ENCODE measurements at places on chromosomes 3 and 15.
A peak's percentile ranks its signal among the peaks of the same experiment; 100 is the strongest.

DNA sequence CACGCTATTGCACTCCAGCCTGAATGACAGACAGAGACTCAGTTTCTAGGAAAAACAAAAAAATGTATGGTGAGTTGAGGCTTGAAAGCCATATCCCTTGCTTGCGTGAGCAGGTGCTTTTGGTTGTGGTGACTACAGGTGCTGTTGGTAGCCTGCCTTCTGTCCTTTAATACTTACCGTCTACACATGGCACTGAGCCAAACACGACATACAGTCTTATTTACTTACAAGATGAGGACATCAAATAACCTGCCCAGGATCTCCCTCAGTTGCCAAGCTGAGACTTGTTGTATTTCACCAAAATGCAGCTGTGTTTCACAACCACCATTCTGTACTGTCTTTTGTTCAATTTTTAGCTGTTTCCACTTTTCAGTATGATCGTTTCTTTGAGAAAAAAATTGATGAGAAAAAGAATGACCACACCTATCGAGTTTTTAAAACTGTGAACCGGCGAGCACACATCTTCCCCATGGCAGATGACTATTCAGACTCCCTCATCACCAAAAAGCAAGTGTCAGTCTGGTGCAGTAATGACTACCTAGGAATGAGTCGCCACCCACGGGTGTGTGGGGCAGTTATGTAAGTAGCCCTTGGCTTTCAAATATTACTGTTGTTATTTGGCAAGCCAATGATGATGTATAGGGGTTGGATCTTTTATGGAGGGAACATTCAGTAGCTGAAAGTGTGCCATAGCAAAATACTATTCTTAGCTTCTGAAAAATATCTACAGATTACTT lies 6.5 kb downstream of the ALAS1 start:
- no peak for DNase-seq

- DNase-seq = no peak
Measured at GRCh38 chr3:73635254-73635653, 10.5 kb upstream of the PDZRN3 start.

- no peak for DNase-seq
Measured at GRCh38 chr3:100516232-100516631, 23.8 kb downstream of the TMEM45A start.

DNA sequence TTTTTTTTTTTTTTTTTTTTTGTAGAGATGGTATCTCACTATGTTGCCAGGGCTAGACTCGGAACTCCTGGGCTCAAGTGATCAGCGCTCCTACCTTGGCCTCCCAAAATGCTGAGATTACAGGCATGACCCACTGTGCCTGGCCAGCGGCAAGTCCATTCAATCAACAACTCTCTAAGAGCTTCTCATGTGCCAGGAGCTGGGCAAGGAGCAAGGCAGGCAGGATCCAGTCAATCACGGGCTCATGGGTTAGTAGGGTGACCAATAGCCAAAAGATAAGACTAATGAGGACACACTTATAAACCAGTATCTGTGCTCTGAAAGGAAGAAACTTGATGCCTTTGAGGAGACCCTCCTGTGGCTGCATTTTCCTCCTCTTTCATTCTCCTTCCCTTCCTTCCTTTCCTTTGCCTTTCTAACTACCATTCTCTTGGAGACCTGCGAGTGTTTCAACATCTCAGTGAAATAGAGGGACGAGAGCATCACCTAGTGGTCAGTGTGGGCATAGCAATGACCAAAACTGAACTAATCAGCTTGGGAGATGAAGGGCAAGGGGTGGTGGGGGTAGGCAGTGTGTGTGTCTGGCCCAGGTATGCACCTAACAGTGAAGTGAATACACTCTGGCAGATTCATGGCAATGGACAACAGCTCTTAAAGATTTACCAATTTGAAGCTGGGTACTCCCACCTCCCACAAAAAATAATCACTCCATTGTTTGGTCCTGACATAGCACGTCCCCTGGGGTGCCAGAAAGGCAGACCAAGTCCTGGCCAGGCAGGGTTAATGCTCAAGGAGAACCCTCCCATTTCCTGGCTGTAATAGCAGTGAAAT lies 6.3 kb downstream of the RPP25 start:
- peak; percentile 70 for DNase-seq

DNA sequence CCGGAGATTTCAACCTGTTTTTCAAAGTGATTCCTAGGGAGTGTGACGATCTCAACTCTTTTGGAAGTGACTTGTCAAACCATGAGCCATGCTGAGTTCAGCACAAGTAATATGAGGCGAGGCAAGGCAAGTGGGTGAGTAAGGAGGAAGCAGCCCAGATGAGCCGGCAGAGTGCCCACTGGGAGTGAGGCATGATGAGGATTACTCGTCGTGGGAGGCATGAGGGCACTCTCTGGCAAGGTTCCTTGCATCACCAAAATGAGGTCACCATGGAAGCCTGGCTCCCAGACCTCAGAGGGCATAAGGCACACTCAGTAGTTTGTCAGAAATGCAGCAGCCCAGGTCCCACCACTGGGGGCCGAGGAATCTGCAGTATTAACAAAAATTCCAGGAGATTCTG lies 636.1 kb downstream of the MAGI1 start:
- no peak for DNase-seq

GRCh38 chr15:40925495-40925862 lies 3.7 kb upstream of the DLL4 start:
- DNase-seq = no peak

DNA sequence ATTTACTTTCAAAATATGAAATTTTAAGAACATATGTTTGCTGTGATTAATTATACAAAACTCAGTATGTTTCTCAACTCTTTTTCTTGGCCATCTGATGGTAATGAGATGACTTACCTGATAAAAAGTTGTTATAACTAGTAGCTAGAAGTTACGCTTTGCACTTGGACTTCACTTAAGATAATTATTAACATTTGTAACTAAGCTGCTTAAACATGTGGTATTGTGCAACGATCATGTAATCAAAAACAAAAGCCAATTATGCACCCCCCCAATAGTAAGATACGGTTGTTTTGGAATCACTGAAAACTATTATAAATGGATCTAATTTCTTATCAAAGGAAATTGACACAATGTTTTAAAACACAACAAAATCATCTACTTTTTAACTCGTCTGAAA lies 342.9 kb downstream of the CNTN3 start:
- DNase-seq = no peak

DNA sequence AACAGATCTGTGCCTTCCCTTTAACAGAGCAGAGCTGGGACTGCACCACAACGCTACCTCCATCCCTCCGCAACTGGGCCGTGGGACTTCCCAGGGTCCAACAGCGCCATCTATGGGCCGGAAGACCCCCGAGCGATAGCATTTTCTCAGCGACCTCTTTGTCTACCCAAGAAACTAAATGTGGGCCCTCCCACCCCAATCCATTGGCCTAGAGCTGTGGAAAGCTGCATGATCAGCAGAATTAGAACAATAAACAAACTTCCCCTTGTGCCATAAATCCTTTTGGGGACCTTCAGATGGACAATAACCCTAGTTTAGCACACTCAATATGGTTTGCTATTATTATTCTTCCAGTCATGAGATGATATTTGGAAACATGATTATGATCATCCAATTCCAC lies 74.8 kb upstream of the NTRK3 start:
- no peak for DNase-seq

DNA sequence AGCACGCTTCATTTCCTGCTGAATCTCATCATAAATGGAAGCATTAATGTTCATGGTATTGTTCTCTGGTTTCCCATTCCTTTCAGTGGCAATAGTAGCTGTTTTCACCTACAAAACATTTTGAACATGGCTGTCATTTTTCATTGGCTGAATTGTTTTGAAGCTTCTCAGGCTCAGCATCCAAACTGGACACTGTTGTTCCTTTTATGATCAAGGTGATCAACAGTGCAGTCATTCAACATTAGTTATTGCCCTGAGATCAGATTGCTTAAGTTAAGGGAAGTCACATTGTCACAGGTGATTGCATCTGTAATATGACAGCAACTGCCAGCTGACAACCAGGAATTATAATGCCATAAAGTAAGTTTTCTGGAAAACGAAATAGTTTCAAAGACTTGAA lies 46.9 kb downstream of the SATB1 start:
- no peak for DNase-seq

- DNase-seq = no peak
Measured at GRCh38 chr15:74624020-74624602, 8.5 kb downstream of the CLK3 start.

DNA sequence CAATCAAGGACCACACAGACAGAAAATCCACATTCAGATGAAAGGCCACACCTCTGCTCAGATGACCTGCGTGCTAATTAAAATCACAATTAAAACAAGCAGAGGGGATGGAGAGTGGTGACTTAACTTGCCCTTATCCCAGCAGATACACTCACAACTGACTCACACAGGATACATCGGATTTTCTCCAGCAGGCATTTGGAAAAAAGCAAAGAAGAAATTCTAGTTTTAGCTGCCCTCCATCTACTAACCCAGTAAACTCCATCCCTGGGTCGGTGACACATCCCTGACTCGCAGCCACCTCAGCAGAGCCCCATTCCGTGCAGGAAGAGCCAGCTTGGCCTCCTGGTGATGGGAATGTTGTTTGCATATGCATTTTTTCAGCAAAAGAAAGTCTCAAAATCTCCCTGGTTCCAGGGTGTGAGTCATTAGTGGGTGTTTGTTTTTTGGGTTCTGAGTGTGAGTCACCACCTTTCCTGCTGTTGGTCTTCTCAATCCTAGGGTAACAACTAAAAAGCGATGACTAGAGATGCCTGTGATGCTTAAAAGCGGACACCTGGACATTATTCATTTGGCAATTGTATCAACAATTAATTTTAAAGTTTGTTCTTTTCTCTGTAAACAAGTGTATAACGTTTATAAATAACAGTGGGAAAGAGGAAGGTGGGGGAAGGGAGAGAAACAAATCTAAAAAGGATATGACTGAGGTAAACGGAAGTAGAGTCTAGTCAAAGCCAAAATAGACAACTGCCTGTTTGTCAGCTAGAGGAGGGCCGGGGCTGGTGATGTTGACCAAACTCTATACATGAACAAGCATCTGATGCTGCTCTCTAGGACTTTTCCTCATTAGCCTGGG lies 49.8 kb upstream of the SLC4A7 start:
- DNase-seq = peak; percentile 31

- no peak for DNase-seq
Measured at GRCh38 chr3:127006781-127007436, 24.0 kb downstream of the PLXNA1 start.
